ENCODE measurements at places on chromosomes 11 and 22. TPM values are rescaled to one million over a fixed set of nuclear protein-coding genes. Genes with fewer than 3 reads are reported as not detected.

GRCh38 chr11:8338138-8338537 lies 74.5 kb upstream of the LMO1 start:
- DNase-seq: no peak

DNA sequence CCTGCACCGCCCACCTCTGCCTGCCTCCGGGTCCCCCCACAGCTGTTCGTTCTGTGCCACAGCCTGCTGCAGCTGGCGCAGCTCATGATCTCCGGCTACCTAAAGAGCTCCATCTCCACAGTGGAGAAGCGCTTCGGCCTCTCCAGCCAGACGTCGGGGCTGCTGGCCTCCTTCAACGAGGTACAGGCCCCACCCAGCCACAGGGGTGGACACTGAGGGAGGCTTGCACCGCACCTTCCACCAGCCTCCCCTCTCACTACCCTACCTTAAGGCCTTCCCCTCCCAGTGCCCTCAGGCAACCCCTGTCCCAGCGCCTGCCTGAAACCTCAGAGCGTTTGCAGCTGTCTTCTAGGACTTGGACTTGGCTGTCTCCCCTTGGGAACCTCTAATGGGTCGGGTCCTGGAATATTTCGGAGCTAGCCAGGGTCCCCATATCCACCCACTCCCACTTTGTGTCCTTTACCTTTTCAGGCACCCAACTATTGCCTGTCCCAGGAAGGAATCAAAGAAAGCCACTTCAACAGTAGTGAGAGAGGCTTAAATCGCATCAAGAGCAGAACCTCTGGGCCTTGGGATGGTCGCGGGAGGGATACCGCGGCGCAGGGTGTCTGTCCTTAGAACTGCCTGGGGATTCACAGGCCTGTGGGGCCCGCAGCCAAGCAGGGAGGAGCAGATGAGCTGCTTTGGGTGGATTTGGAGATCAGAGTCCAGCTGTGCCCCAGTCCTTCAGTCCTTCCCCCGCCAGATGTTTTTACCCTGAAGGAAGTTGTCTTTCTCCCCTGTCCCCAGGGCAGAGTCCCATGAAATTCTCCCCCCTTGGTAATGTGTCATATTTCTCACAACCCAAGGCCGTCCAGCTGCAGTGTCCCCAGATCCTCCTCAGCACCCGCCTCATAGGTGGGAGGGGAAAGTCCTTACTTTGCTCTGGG lies 13.3 kb downstream of the SLCO2B1 start:
- DNase-seq: no peak

DNA sequence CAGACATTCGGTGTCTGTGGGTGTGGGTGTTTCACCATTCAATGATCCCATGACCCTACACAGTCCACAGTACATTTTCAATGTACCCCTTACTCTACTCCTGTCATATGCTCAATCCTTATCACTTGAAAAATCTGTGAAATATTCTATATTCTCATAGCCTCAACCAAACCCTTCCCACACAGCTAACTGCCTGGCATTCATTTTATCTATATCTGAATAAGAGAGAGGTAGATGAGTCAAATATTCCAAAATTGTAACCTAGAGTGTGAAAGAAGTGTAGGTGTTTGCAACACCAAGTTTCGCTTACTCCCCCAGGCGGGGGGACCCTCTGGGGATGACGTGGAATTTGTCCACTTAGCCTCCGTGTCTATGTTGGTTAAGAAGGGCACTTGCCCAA lies 354.8 kb downstream of the ETS1 start:
- no peak for DNase-seq

DNA sequence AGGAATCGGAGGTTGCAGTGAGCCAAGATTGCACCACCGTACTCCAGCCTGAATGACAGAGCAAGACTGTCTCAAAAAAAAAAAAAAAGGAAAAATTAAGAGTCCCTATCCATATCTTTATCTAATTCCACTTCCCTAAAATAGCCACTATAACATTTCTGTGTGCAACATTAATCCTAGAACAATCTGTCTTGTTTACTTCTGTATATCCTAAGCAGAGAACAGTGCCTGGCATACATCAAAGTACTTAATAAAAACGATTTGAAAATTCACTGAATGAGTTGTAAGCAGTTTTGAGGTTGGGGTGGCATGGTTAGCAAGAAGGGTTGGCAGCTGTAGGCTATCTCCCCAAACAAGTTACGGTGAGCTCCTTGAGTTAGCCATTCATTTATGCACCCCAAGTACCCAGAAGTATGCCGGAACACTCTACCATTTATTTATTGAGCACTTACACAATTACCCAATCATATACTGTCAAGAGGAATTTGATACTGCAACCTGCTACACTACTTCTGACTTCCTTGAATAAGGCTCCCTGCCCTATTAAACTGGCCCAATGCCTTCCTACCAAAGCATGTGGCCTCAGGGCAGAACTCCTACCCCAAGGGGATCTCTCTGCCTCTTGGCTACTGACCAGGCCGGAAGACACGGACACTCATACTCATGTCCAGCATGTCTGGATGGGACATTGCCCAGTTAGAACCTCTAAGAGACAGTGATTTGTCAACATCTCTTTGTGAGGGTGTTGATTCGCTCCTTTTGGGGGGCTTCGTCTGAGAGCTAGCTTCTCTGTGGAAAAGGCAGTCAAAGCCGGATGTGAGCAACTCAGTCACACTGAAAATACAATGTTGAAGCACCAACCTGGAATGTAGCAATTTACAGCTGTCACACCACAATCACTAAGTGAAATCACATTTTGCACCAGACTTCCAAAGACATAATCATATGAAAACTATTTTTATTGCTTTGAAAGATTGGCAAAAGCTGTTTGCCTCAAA lies 16.3 kb upstream of the TMEM41B start:
- DNase-seq: no peak

DNA sequence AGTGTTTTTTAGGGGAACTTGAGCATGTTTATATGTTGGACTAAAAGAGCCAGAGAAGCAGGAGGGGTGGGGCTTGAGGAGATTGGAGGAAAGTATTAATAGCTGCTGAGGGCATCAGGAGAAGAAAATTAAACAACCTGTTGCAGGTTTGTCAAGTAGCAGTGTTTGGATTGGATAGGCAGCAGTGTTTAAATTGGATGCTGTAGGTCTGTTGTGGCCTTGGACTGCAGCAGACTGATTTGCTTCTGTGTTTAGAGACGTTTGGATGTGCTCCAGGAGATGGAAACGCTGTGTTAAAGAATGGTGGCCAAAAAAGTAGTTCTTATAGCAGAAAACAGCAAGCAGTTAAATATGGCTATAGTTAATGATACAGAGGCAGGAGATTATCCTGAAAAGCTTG lies 5.7 kb downstream of the EIF3L start:
- no peak for DNase-seq

DNA sequence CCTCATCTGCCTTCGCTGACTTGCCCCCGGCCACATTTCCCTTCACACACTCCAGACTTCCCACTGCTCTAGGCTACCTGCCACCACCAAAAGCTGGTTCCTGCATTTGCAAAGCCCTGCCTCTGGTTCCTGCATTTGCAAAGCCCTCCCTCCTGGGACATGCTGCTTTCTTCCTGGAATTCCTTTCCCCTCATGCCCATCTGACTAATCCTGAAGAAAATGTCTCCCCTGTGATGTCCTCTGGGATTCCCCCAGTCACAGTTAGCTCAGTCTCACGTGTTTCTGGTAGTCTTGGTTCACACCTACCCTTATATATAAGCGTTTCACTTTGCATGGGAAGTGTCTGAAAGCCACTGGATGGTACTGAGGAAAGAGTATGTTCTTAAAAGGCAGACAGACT lies 206.9 kb downstream of the DBX1 start:
- no peak for DNase-seq

Gene CCDC81
- 0.59 TPM for total RNA-seq
